ENCODE measurements at places on chromosomes 2 and 18. TPM values are rescaled to one million over a fixed set of nuclear protein-coding genes. Genes with fewer than 3 reads are reported as not detected.

DNA sequence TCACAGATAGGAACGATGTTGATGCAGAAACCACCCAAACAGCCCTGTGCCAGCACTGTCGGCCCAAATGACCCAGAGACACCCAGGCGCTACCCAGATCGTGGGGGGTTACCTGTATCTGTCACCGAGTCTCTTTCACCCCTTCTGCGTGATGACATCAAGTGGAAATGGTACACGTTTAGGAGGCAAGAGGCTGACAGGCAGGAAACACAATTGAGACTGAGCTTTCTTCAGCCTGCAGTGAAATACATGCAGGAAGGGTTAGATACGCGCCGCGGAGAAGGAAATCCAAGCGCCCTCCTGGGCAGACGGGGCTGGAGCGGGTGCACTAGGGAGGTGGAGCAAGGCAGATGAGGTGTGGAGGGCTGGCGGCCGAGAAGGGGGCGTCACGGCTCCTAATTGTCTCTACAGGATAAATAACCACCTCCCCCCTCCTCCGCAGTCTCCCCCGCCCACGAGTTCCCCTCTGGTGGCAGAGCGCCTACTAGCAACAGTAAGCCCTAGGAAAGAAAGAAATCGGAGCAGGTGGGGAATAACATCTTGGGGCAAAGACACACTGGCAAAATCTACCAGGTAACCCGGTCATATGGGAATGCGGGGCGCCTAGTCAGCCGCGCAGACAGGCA is at the start of gene RNF152:
TSS of gene RNF152 (minus strand) at position 325 of the 626 bp plus-strand sequence. CDS start 76,544 bp downstream, outside the sequence.
- no peak for DNase-seq

- DNase-seq = no peak
Observed at GRCh38 chr2:118678985-118679384, 168.5 kb downstream of the EN1 start.

The GPR75 gene
- total RNA-seq = 1.3 TPM

DNA sequence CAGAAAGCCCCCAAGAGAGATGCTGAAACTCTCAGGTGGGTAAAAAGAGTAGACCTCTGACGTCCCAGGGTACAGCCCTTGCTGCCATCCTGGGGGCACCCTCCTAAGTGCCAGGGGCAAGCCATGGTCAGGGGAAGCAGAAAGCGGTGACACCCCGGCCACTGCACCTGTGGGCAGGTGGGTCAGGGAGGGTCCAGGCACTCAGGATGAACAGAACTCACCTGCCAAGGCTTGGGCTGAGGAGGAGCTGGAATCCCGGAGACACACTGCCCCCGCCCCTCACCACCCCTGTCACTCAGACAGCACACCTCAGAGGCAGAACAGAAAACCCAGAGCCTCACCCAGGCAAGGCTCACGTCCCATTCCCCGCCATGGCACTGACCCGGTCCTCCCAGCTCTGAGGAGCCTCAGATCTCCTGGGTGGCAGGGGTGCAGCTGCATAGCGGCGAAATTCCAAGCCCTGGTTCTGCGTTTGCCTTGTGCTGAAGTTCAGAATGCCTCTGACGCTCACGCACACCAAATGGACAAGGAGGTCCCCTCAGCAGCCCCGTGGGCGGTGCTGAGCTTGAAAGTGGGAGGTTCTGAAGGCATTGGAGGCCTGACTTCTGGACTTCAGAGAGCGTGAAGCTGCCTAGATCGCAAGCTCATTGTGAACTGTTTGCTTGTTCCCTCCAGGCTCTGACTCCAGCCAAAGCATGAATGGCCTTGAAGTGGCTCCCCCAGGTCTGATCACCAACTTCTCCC is 4.3 kb downstream of the GPR17 start:
- DNase-seq = no peak

All from HFFc6 (cell line).